ENCODE measurements at places on chromosomes 4 and X. TPM values are rescaled to one million over a fixed set of nuclear protein-coding genes. Genes with fewer than 3 reads are reported as not detected.

MAGIX gene
- 0.32 TPM for polyA plus RNA-seq

ITM2A gene
- 155 TPM for polyA plus RNA-seq

RAB9B gene
- polyA plus RNA-seq, result 6.8 TPM

IQCM gene
- not detected for polyA plus RNA-seq

OPHN1 gene
- polyA plus RNA-seq, result 2.3 TPM

DUX4 gene
- not detected for polyA plus RNA-seq

CTBP1 gene
- polyA plus RNA-seq, result 124 TPM

NAT8L gene
- 1.7 TPM for polyA plus RNA-seq

TCEAL7 gene
- polyA plus RNA-seq, result 37.1 TPM

MAGEA11 gene
- polyA plus RNA-seq, result not detected

KLHL4 gene
- polyA plus RNA-seq, result 38.9 TPM

SLC9A6 gene
- polyA plus RNA-seq, result 9.2 TPM

CNOT6L gene
- polyA plus RNA-seq, result 7.7 TPM

MFSD8 gene
- 13.5 TPM for polyA plus RNA-seq

IGSF1 gene
- polyA plus RNA-seq, result 0.23 TPM

FAM9B gene
- polyA plus RNA-seq, result 0.13 TPM

ZBED1 gene
- 28.8 TPM for polyA plus RNA-seq

SLC2A9 gene
- 2.5 TPM for polyA plus RNA-seq

DUSP9 gene
- not detected for polyA plus RNA-seq

TEC gene
- 1.5 TPM for polyA plus RNA-seq

HPF1 gene
- 28.7 TPM for polyA plus RNA-seq

All from ovary (tissue), 10 donors.